Vagina (tissue), 2 donors: ENCODE measurements at places on chromosomes 13 and 19.

GRCh38 chr13:79318664-79319063 lies 87.4 kb downstream of the RBM26 start:
- DNase-seq: no peak

DNA sequence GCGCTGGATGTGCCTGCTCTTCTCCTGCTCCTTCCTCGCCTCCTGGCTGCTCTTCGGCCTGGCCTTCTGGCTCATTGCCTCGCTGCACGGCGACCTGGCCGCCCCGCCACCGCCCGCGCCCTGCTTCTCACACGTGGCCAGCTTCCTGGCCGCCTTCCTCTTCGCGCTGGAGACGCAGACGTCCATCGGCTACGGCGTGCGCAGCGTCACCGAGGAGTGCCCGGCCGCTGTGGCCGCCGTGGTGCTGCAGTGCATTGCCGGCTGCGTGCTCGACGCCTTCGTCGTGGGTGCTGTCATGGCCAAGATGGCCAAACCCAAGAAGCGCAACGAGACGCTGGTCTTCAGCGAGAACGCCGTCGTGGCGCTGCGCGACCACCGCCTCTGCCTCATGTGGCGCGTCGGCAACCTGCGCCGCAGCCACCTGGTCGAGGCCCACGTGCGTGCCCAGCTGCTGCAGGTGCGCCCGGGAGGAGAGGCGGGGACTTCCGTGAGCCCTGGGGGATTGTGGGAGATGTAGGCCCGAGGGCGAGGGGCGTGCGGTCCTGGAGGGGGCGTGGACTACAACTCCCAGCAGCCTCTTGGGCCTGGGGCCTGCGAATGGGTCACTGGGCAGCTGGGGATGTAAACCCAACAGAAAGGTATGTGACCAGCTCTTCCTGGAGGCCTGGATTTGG lies 6.7 kb downstream of the KCNJ14 start:
- DNase-seq: no peak

DNA sequence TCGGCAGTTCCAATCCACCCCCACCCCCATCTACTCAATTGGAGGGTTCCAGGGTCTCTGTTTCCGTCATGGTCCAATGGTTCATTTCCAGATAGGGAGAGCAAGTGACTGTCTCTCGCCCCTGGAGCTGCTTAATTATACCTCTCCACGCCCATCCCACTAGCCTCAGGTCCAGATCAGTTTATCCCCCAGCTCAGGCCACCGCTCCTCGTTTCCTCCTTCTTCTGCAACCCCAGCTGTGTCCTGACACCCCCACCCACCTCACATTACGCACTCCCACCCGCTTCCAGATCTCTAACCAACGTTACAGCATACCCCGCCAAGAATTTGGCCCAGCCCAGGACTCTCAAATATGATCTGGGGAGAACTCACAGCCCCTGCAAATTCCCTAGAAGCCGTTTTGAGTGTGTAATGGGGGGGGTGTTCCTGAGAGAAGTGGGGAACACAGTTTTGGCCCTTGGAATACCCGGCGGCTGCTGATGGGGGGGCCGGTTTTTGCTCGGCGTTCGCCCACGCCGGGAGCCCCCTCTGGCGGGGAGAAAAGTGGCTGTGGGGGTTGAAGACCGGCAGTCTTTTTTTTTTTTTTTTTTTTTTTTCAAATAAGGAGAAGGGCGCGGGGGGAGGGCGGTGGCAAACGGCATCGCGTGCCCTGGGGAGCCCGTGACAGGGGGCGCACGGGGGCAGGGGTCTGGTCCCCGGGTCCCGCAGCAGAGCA lies 1.7 kb upstream of the PDE4A start:
- DNase-seq: no peak

GRCh38 chr19:3987619-3988371 lies 2.5 kb upstream of the EEF2 start:
- no peak for DNase-seq
